B cell (primary cell): ENCODE measurements at places on chromosomes 6 and 20.

GRCh38 chr6:64589961-64590360 lies 954.4 kb downstream of the PHF3 start:
- DNase-seq, result no peak

- DNase-seq, result no peak
Observed at GRCh38 chr6:87661503-87661902, 40.5 kb downstream of the AKIRIN2 start.

DNA sequence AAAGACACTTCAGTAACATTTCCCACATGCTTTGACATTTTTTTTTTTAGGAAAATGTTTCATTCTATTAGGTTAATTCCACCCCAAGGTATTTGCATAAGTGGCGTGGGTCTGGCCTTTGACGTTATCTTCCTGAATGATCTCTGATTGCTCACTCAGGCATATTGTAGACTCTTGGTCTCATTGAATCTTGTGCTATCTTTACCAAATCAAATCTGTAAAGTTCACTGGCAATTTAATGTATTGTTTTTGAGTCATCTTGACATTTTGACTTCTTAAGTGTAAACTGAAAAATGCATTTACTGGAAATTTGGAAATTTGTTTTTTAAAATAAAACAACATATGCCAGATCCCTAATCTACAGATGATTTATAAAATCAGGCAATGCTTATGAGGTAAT lies 16.0 kb upstream of the VIP start:
- DNase-seq, result no peak

DNA sequence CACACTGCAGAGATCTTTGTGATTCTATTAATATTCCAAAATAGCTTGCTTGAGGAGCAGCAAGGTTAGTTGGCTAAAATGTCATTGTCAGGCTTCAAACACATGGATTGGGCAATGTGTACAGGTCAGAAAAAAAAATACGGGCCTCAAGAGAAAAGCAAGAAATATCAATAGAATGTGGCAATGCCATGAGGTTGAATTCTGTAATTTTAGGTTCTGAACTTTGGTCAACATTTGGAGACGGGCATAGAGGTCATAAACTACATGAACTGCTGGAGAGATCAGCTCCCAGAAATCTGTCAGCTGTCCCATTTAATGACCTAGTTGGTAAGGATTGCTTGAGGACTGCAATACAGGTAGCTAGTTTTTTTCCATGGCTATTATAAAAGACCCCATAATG lies 445.8 kb downstream of the HTR1B start:
- no peak for DNase-seq

- no peak for DNase-seq
Observed at GRCh38 chr6:70590400-70590799, 23.7 kb downstream of the SDHAF4 start.

DNA sequence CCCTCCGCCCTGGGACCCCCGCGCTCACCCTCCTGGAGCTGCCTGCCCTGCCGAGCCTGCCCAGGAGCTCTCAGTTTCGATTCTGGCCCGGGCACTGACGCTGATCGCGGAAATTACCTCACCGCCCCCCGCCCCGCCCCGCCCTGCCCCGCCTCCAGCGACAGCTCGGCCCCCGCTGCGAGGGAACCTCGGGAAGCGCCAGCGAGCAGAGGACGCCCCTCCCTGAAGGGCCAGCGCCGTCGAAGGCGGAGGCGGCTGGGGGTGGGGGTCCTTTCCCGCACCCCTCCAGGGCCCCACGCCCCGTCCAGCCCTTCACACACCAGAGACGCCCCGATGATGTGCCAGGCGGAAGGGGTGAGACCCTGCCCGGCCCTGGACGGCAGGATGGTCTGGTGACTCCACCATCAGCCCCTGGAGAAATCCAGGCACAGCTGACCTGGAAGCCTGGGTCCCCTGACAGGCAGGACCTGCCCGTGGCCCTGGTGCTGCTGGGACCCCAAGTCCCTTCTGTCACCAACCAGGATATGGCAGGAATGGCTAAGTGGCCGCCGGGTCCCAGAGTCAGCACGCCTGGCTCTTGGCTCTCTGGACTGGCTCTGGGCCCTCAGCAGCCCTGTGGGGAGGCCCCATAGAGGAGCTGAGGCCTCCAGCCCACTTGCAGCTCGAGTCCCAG lies at the start of gene HELZ2:
Gene HELZ2, minus strand, starts transcription at position 84 of the 673 bp plus-strand sequence. CDS start 1,854 bp downstream, outside the sequence.
- DNase-seq, result peak; percentile 82

GRCh38 chr6:73391675-73392074 lies 3.0 kb upstream of the DDX43 start:
- DNase-seq, result no peak

GRCh38 chr20:2023151-2023550 lies 29.3 kb upstream of the PDYN start:
- DNase-seq, result no peak

DNA sequence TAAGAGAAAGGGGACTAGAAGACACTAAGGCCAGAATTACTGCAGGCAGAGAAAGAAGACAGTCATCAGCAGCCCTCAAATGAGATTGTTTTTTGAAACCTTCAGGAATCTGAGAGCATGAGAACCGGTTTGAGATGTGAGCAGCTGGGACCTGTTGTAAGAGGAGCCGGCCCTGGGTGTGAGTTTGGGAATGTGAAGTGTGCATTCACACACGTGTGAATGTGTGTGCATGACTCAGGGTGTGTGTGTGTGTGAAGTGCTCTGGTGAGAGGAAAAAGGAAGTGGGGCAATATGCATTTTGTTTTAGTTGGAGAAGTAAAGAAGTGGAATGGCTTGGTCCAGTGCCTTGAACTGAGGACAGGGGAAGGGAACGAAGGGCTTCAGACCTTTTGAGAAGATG lies 4.3 kb downstream of the SCUBE3 start:
- DNase-seq, result no peak

- DNase-seq, result no peak
Observed at GRCh38 chr20:41717483-41717882, 99.3 kb upstream of the CHD6 start.

DNA sequence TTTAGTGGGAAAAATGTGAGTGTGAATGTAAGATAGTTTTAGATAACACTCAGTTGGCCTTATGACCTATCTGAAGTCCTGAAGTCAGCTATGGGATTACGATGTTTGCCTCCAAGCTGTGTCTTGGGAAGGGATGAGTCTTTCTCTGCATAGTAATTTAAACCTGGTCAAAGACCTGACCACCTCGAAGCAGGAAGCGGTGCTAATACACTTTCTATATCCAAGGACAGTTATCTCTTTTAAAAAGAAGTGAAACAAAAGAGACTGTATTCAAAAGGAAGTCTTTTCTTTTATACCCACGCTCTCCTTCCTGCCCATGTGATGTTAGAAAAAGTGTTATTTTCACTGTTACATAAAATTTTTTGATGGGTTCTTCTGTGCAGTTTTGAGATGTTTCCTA lies 94.9 kb downstream of the JARID2 start:
- DNase-seq, result peak; percentile 30

DNA sequence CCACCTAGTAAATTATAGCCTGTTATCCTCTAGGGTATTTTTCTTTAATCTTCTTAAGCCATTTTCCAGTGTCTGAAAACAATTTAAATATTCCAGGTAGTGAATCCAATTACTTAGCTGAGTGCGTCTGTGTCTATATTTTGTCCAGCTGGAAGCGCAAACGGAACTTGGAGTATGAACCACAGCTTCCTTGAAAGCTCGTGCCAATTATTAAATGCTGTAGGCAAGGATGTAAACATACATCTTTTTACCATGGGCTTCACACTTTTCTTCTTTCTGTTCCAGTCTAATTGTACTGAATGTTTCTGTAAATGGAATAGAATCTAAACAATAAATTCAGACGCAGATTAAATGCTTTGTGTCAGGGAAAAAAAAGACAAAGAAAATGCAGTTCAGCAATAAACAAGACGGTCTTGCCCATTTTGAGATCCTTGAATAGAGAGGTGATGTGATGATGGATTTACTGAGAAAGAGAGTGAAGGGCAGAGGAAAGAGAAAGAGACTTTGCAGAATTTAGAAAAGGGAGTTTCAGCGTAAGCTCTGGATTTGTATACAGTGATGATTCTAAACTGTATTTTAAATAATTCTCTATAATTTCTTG lies 1.9 kb downstream of the PLCB1 start:
- DNase-seq, result no peak

DNA sequence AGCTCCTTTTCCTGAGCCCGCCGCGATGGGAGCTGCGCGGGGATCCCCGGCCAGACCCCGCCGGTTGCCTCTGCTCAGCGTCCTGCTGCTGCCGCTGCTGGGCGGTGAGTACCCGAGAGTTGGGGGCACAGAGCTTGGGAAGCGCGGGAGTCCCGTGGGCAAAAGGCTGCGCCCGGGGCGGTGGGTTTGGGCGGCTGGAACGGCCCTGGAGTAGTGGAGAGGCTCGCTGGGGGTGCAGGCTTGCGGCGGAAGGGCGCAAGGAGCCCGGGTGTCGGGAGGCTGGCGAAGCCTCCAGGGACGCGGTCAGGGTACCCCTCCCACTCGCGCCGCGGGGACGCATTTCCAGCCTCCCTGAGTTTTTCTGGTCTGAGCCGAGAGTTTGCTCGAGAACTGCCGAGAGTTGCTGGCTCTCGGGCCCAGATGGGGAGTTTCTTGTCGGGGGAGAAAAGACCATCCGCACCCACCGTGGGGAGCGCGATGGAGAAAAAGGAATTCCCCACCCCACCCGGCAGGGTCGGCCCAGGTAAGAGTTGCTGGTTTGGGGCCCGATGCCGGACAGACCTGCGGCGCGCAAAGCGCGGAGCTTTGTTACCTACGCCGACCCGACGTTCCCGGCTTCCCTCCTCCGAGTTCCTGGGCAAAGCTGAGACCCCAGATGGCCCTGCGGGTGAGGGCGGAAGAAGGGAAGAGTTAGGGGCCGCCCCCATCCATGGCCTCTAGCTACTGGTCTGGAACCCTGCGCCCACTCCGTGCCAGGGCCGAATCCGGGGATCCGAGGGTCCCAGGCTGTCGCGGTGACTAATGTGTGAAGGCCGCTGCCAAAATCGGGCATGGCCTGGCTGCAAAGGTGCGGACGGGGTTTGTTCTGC lies 584 bp downstream of the PTK7 start:
- peak; percentile 49 for DNase-seq

DNA sequence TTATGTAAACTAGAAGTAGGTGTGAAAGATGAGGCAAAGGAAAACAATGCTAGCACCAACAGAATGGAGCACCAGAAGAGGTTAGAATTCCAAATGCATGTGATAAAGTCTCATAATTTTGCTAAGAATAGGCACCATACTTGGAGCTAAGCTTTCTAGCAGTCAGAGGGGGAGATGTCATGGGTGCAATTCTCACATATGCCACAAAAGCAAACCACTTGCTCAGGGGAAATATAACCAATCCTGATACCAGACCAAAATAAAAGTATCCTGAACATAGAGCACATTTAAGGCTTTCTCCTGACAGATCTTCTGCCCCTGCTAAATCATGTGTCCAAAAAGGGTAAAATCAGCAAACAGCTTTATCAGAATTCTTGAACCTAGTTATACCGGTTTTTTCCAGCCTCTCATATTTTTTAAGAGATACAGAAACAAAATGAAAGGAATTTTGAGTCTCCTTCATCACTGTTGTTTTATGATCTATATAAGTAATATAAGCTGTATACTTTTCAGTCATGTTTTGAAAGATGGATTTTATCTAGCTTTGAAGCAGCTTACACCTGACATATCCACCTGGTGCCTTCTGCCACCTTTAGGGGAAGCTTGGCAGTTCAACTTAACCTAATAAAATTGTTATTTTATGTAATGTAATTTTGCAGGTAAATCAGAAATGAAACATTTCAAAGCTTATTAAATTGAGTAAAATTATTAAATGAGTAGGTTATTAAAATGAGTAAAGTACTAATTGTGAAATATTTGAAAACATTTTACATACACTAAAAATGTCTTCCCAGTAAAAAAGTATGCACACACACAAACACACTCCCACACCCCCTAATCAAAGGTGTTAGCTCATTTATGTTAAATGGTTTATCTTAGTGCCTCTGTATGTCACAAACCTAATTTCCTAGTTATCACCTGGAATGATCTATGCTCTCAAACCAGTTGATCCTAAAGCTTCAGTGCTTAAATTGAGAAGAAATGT lies 2.8 kb downstream of the SPO11 start:
- no peak for DNase-seq

- DNase-seq, result no peak
Observed at GRCh38 chr6:69061066-69061465, 426.0 kb downstream of the ADGRB3 start.

- DNase-seq, result no peak
Observed at GRCh38 chr6:37816599-37817375, 2.7 kb upstream of the ZFAND3 start.

GRCh38 chr6:128743974-128744765 lies 138.8 kb upstream of the LAMA2 start:
- no peak for DNase-seq

DNA sequence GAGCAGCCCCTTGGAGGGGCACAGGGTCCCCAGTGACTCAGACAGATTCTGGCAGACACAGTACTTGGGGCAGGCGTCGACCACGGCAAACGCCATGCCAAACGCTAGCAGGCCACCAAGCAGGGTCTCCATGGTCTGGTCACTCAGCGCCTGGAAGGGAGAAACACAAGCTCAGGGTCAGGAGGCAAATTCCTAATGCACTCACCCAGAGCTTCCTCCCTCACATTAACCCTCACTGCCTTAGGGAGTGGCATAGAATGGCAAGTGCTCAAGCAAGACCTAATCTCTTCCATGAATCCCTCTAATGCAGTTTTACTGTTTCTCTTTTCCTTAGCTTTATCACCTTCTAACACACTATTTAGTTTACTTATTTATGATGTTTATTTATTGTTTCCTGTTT lies 154.2 kb downstream of the LRFN2 start:
- DNase-seq, result no peak

DNA sequence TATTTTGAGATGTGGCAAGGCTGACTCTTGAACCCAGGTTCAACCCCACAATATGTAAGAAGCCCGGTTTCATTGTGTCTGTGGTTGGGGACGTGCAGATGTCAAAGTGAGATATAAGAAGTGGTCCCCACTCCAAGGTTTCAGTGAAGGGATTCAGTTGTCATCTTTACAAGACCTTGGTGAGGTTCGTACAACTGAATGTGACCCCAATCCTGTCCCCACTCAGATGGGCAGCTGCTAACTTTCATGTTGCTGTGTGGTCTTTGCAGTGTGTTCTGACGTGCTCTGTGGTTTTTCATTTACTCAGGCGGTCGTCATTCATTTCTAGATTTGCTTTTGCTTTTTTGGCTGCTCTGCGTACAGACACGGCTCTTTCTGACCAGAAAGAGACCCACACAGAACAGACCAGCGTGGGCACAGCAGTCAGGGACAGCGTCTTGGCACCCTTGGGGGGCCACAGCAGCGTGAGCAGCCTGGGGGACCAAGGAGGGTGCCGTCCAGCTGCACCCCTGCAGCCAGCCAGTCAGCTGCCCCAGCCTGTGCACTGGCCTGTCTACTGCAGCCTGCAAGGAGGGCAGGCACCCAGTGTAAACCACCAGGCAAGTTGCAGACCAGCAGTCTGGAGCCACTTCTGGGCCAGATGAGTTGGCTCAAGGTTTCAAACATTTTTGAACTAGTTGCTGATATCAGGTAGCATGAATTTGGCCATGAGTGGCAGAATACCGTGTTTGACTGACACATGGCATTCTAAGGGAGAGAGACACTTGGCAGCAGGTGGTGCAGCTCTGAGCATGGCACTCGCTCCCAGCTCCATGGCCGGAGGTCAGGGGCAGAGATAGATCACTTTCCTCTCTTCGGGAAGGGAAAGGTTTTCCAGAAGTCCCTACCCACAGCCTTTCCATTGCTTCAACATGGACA lies 49.4 kb upstream of the IRF4 start:
- no peak for DNase-seq

- no peak for DNase-seq
Observed at GRCh38 chr6:1244941-1245340, 67.0 kb upstream of the FOXQ1 start.

- DNase-seq, result no peak
Observed at GRCh38 chr6:51531623-51532022, 555.8 kb downstream of the PKHD1 start.

- DNase-seq, result no peak
Observed at GRCh38 chr20:11734431-11734830, 183.3 kb upstream of the BTBD3 start.

GRCh38 chr6:43621078-43621835 lies 7.8 kb downstream of the GTPBP2 start:
- no peak for DNase-seq
